GM12878 (cell line): ENCODE measurements at places on chromosomes 1 and 21. TPM values are rescaled to one million over a fixed set of nuclear protein-coding genes. Genes with fewer than 3 reads are reported as not detected.

- no peak for DNase-seq
Observed at GRCh38 chr1:106022312-106022902, 1034.1 kb upstream of the PRMT6 start.

LCE1A gene
- total RNA-seq = not detected in 2 replicates

S100A8 gene
- total RNA-seq = not detected in 2 replicates

GRCh38 chr21:28220680-28221079 is 772.0 kb downstream of the LTN1 start:
- no peak for DNase-seq

GRCh38 chr1:184513966-184514365 is 127.1 kb downstream of the C1orf21 start:
- DNase-seq = no peak

DNA sequence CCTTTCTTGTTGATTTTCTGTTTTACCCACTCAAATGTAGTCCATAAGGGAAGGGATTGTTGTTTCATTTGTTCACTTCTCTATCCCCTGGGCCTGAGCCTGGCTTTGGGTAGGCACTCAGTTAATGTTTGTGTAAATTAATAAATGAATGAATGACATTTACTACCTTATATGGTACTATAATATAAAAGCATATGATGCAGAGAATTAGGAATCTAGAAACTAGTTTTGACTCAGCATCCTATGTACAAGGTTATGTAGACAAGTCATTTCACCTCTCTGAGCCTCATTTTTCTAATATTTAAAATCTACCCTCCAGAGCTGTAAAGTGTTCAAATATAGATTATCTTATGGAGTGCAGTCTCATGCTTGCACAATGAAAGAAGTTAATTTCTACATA is 68.9 kb upstream of the S1PR1 start:
- DNase-seq = no peak

PRDM16 gene
- total RNA-seq = 0.03 and 0.27 TPM in 2 replicates

DNA sequence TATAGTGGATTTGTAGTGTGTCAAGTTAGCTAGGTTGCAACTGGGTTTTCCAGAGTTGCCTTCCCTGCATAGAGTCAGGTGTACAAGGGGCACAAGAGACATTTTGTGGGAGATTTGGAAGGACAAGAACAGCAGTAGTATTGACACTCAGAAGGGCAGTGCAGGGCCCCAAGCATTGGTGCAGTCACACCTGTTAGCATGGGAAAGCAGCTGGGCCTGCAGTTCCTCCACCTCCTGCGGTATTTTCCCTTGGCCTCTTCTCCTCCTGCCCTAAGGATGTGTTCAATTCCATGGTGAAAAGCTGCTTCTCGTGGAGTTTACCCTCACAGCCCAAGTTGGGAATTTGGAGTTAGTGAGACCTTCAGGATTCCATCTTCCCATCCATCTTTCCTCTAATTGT is 47.1 kb upstream of the TRABD2B start:
- no peak for DNase-seq

DNA sequence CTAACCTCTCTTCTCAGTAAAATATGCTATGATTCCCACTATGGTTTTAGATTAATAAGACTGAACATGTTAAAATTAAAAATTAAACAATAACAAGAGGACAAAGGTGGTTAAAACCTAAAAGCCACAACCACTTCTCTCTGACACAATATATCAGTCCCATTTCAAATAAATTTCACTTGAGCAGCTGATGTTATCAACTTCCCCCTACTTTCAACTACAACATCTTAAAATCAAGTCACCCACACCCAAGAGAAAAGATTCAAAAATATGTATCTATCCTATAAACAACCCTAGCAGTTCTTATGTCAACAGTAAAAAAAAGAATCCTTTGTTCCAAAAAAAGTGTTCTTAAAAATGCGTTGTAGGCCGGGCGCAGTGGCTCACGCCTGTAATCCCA is 7.5 kb downstream of the PUM1 start:
- no peak for DNase-seq

- no peak for DNase-seq
Observed at GRCh38 chr21:42475036-42475435, 21.0 kb downstream of the RSPH1 start.

GRCh38 chr1:34101151-34101550 is 63.9 kb downstream of the CSMD2 start:
- no peak for DNase-seq

GRCh38 chr1:202210385-202210784 is 16.8 kb downstream of the LGR6 start:
- no peak for DNase-seq

TTC39A gene
- total RNA-seq = 1.5 and 3.5 TPM in 2 replicates

DNA sequence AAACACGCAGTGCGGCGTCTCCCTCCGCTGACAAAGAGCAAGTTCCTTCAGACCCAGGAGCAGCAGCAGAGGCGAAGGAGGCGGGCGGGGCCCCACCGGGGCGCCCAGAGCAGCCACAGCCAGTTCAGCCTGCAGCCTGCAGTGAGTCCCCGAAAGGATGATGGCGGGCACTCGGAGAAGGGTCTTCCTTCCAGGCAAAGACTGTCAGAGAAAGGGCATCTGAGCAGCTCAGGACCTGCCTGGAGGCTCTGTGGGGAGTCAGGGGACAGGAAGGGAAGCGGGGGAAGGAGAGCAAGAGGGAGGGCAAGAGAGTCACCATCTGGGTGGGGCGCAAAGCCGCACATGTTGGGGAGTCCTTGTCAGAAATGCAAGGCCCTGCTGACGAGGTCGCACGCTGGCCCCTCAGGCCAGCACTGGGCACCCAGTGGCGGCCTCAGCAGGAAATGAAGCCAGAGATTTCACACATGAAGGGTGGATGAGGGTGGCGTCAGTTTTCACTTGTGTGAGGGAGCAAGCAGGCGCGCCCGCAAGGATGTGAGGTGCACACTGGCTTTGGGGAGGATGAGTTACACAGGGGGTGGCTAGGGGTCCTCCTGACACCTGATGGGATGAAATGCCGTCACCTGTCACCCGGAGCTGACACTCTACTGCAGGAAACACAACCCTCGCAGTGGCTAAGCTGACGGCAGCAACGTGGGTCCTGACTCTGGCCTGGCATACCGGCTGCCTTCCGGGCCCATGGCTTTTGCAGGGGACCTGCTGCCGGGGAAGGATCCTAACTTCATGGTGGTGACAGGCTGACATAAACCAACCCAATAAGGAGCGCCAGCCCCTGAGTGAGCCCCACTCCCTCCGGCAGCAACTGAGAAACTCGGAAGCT is 6.6 kb downstream of the LRRC47 start:
- no peak for DNase-seq

- DNase-seq = no peak
Observed at GRCh38 chr1:155976062-155976912, 2.1 kb downstream of the ARHGEF2 start.

DNA sequence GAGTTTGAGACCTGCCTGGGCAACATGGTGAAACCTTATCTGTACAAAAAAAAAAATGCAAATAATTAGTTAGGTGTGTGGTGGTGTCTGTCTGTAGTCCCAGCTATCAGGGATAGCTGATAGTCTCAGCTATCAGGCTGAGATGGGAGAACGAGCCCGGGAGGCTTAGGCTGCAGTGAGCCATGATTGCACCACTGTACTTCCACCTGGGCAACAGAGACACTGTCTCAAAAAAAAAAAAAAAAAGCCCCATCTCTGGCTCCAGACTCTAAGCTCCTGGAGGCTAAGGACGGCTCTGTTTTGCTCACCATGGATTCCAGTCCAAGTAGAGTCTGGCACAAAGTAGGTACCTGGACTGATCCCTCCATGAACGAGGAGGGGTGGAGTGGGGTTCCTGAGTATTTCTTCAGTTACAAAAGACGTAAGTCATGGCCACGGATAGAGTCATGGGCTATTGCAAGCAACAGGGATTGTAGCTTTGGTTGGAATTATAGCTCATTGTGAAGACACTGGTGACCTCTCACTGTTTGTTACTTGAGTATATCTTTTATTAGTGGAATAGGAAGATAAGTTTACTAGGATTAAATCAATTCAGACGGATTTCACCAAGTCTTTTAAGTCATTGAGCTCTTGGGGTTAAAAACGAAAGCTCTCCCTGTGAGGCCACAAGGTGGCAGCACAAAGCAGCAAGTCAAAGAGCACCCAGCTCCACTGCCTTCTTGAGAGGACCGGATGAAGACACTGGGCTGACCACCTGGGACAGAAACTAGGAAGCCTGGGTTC is 35.6 kb upstream of the TMEM61 start:
- DNase-seq = peak; percentile 26

DNA sequence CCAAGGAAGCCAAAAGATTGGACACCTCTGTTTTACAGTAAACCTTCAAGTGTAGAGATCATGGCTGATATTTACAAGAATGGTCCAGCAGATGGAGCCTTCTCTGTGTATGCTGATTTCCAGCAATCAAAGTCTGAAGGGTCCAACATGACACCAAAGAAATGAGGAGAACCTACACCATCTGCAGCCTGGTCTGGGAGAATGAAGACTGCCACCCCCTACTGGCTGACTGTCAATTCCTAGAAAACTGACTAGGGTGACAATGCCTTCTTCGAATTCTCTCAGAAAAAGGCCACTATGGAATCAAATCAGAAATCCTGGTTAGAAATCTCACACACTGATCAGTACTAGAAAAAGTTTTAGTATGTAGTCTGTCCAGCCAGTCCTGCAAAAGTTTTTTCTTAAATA is 83.3 kb downstream of the CDC42BPA start:
- DNase-seq = no peak

DNA sequence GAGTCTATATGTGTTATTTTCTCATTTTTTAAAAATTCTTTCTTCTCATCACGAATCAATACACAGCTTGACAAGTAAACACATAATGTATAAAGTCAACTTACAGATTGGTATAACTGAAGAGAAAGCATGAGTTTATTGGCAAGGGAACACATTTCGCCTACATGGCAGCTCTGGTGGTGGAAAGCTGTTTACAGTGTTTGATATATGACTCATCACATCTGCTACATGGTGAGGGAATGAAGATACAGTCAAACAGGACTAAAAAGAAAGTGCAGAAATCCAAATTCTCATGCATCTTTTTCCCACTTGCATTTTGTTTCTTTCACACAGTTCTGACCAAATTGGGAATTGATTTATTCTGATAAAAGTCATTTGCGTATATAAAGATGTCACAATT is 122.2 kb upstream of the ADGRL4 start:
- DNase-seq = no peak

WNT3A gene
- total RNA-seq = not detected in 2 replicates

RAB25 gene
- total RNA-seq = 0.29 and 0.36 TPM in 2 replicates

GRCh38 chr1:25033030-25033827 is 103.2 kb upstream of the RUNX3 start:
- DNase-seq = no peak

FAM167B gene
- total RNA-seq = 0.62 and 0.88 TPM in 2 replicates

DNA sequence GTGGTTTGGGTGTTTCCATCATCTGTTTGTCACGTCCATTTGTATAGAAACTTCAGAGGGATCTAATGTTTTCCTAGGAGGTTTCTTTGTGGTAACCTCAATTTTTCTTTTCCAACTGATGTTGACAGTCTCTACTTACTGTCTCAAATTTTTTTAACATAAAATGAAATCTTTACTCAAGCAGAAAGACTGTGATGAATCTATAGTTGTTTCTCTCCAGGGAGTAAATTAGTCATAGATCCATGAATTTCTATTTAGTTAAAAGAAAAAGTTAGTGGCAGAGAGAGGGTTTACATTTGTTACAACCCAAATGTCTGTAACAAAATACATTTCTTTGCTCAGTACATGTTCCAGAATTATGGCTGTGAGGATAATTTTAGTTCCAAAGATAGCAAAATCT is 161.6 kb downstream of the DISP1 start:
- no peak for DNase-seq

CFAP141 gene
- total RNA-seq = not detected in 2 replicates

SPRR1B gene
- not detected in 2 replicates for total RNA-seq

CEP104 gene
- 34.8 and 35.5 TPM in 2 replicates for total RNA-seq

FAM131C gene
- total RNA-seq = not detected in 2 replicates

GRCh38 chr1:61190618-61191432 is 108.5 kb downstream of the NFIA start:
- DNase-seq = no peak

DNA sequence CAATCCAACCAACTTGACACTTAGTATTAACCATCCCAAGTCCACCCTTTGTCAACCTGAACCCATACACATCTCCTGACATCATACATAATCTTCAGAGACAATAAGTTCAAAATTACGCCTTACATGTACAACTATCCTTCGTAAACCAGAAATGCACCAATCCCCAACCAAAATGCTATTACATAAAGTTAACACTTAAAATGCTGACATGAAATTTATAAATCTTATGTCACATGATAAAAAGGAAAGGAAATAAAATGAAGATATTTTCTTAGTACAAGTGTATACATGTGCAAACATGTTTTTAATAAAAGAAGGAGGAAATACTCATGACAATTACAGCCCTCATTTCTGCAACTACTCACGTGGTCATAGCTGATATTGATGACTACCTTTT is 95.0 kb downstream of the FCRL5 start:
- no peak for DNase-seq

FBXO44 gene
- total RNA-seq = 12.9 and 13.2 TPM in 2 replicates

PRELP gene
- total RNA-seq = 0.05 TPM in 2 replicates

GRCh38 chr1:178726545-178726944 is 1.5 kb downstream of the RALGPS2 start:
- DNase-seq = no peak

GRCh38 chr1:203649551-203649998 is 22.9 kb downstream of the ATP2B4 start:
- no peak for DNase-seq

- DNase-seq = no peak
Observed at GRCh38 chr1:61425040-61425439, 299.9 kb downstream of the TM2D1 start.

MYBPH gene
- total RNA-seq = not detected in 2 replicates

DNA sequence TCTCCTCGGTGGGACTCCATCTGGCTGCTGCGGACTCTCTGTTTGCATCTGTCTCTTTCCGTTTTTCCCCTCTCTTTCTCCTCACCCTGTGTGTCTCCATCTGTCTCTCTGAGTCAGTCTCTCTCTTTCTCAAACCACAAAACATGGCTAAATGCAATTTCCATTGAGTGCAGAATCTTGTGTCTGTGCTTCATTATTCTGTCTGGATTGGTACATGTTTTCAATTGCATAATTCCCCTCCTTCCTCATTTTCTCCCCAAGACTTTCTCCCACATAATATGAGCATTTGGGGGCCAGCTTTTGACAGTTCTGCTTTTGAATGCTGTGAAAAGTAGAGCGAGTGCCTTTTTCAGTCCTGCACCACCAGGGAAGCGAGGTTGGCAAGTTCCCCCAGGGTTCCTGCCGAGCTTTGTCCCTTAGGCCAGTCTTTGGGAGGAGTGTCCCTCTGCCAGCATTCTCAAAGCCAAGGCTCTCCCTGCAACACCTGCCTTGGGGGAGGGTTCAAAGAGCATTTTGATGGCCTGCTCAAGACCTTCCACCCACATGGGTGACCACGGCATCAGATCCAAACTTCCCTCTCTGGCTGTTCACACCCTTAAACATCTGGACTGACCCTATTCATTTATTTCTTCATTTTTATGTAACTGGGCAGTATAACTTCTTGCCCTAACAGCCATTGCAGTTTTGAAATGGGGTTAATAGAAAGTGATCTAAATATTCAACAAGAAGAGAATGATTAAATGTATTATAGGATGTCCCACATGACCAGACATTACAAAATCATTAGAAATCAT is 32.8 kb upstream of the SCMH1 start:
- DNase-seq = no peak

C21orf91 gene
- total RNA-seq = 35.4 and 35.7 TPM in 2 replicates

GRCh38 chr21:32523988-32524719 is 61.2 kb downstream of the TCP10L start:
- no peak for DNase-seq

NEGR1 gene
- not detected in 2 replicates for total RNA-seq
